ENCODE measurements at places on chromosomes 2 and 18.

DNA sequence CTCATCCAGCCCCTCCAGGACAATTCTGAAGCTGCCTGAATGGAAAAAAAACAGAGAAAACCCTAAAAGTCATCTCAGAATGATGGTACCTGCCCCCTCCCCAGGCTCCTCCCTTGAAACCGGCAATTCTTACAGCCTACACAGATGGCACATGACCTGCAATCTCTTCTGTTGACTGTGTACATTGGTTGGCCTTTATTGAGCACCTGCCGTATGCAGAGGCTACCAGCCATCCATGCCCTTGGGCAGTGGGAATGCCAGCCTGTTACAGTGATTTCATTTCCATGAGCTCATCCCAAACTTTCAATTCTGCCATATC, 57.1 kb downstream of the EMX1 start:
- DNase-seq, result no peak

GRCh38 chr2:33011941-33012340, 65.2 kb downstream of the LTBP1 start:
- DNase-seq, result no peak

GRCh38 chr18:76459312-76459686, 35.7 kb downstream of the ZNF516 start:
- DNase-seq, result no peak

GRCh38 chr2:128513961-128514283, 195.3 kb upstream of the HS6ST1 start:
- DNase-seq, result no peak

GRCh38 chr2:112692495-112692911, 28.3 kb upstream of the NT5DC4 start:
- DNase-seq, result no peak

- DNase-seq, result no peak
Observed at GRCh38 chr2:79906139-79906890, 393.5 kb downstream of the CTNNA2 start.

GRCh38 chr2:148675708-148676107, 31.2 kb downstream of the EPC2 start:
- no peak for DNase-seq

GRCh38 chr2:28463211-28463816, 32.5 kb upstream of the PLB1 start:
- no peak for DNase-seq

- no peak for DNase-seq
Observed at GRCh38 chr2:170468557-170468956, 246.6 kb upstream of the SP5 start.

- DNase-seq, result no peak
Observed at GRCh38 chr2:151947813-151948165, 119.6 kb upstream of the ARL5A start.

GRCh38 chr2:129907256-129907998, 72.0 kb upstream of the RAB6C start:
- DNase-seq, result no peak

GRCh38 chr2:168490946-168491605, 35.0 kb downstream of the CERS6 start:
- DNase-seq, result no peak

DNA sequence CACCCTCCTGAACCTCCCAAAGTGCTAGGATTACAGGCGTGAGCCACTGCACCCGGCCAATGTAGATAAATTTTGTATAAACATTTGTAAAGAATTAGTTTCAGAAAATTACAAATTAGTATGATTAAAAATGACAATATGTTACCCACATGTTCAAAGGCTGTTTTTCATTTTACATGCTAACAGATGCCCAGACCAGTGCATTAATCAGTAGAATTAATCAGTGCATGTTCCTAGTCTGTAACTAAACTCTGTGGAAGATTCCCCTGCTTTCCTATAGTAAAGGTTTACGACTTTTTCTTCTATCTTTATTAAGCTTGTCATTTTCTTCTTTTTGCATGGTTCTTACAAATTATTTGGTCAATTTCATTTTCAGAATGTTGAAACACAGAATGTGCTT, 65.8 kb downstream of the UGGT1 start:
- DNase-seq, result no peak

GRCh38 chr2:121828281-121828731, 72.9 kb downstream of the TSN start:
- no peak for DNase-seq

GRCh38 chr2:207926989-207927300, 98.4 kb downstream of the PLEKHM3 start:
- DNase-seq, result no peak

DNA sequence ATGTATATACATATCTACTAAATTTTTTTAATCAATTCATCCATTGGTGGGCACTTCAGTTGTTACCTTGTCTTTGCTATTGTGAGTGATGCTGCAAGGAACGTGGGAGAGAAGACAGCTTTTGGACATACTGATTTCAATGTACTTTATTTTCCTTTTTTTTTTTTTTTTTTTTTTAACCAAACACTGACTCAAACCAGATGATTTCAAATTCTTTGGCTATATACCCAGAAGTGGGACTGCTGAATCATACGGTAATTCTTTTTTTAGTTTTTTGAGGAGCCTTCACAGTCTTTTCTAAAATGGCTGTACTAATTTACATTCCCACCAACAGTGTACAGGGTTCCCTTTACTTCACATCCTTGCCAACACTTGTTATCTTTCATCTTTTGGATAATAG, 204.7 kb downstream of the INSIG2 start:
- no peak for DNase-seq
